ENCODE measurements at places on chromosomes 6 and 20. TPM values are rescaled to one million over a fixed set of nuclear protein-coding genes. Genes with fewer than 3 reads are reported as not detected.

DLL1 gene
- total RNA-seq: 0.36 TPM

TRIM40 gene
- not detected for total RNA-seq

LIN28B gene
- total RNA-seq: not detected

RBPJL gene
- not detected for total RNA-seq

TRPC4AP gene
- total RNA-seq: 77.1 TPM

FAM83C gene
- not detected for total RNA-seq

BAG2 gene
- 3.7 TPM for total RNA-seq

DDX39B gene
- total RNA-seq: 257 TPM

MSH5 gene
- total RNA-seq: 22.0 TPM

ASIP gene
- not detected for total RNA-seq

NCR2 gene
- not detected for total RNA-seq

SLC24A3 gene
- total RNA-seq: not detected

PDE7B gene
- 10.0 TPM for total RNA-seq

TBC1D7 gene
- total RNA-seq: 383 TPM

C6orf58 gene
- total RNA-seq: 2.2 TPM

SNAP25 gene
- 2.4 TPM for total RNA-seq

NOTCH4 gene
- 2.8 TPM for total RNA-seq

C6orf118 gene
- total RNA-seq: not detected

SAMD5 gene
- 3.3 TPM for total RNA-seq

B3GAT2 gene
- under 0.01 TPM for total RNA-seq

PTCRA gene
- total RNA-seq: 0.33 TPM

SSTR4 gene
- total RNA-seq: not detected

NRN1 gene
- total RNA-seq: not detected

HCRTR2 gene
- total RNA-seq: not detected

EYA2 gene
- total RNA-seq: 0.15 TPM

BIRC7 gene
- total RNA-seq: 65.1 TPM

PI16 gene
- total RNA-seq: not detected

SLC22A16 gene
- total RNA-seq: 0.15 TPM

MUC21 gene
- not detected for total RNA-seq

CDC40 gene
- total RNA-seq: 25.4 TPM

FHL5 gene
- total RNA-seq: not detected

CCM2L gene
- total RNA-seq: not detected

ZKSCAN3 gene
- total RNA-seq: 5.5 TPM

SMOC2 gene
- not detected for total RNA-seq

OVOL2 gene
- total RNA-seq: not detected

MOXD1 gene
- total RNA-seq: 18.9 TPM

ZNF165 gene
- total RNA-seq: 0.67 TPM

All from melanocyte of skin (primary cell).